Activated CD4-positive, alpha-beta T cell treated with anti-CD3 and anti-CD28 coated beads, Interleukin-2, amount 10 ng/mL, durations not matched to agents 7 days and 5 days (primary cell): ENCODE measurements at places on chromosomes 3 and 15. TPM values are rescaled to one million over a fixed set of nuclear protein-coding genes. Genes with fewer than 3 reads are reported as not detected.

Gene CLEC3B
- total RNA-seq, result 0.37 TPM

Gene GOLGA8G
- not detected for total RNA-seq

Gene PLA2G4F
- not detected for total RNA-seq

Gene TRMT10C
- 31.7 TPM for total RNA-seq

Gene SLC38A3
- total RNA-seq, result not detected

Gene RASGRP1
- 185 TPM for total RNA-seq

Gene POPDC2
- 1.7 TPM for total RNA-seq
